Thoracic aorta (tissue), 2 donors: ENCODE measurements at places on chromosomes 1 and 21. TPM values are rescaled to one million over a fixed set of nuclear protein-coding genes. Genes with fewer than 3 reads are reported as not detected.

DDAH1 gene
- total RNA-seq, result 55.4 TPM

MIXL1 gene
- not detected for total RNA-seq

PDC gene
- not detected for total RNA-seq

PCP4 gene
- total RNA-seq, result not detected

AKR7A3 gene
- 3.9 TPM for total RNA-seq

CCDC30 gene
- 3.0 TPM for total RNA-seq

DNA sequence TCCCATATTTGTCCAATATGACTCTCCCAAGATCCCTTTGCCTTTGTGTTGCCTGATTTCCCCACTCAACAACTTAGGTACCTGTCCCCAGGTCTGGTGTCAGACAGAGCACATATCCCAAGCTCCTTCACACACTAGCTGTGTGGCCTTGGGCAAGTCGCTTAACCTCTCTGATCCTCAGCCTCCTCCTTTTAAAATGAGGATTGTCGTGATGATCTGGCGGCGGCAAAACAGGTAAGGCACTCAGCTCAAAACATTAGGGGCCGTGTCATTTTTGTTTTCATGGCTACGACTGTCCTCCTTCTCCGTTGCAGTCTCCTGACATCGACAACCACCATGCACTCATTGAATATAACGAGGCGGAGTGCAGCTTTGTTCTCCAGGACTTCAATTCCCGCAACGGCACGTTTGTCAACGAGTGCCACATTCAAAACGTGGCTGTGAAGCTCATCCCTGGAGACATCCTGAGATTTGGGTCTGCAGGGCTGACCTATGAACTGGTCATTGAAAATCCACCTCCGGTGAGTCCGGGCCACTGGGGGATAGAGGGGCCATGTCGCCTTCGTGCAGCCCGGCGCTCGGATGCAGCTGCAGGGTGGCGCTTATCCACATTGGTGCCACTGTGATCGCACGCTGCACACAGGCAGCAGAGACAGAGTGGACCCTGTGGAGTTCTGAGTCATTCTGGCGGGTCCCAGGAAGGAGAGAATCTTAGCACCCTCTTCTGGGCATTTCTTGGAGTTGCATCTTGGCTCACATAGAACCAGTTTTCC is 25.2 kb downstream of the FHAD1 start:
- H3K36me3 ChIP-seq, result no peaks in the 10 kb centered on the region
- H3K27me3 ChIP-seq, result peaks cover 4% of the 10 kb centered on the region
- DNase-seq, result peak; percentile 27
- no peak overlapping the region for H3K4me3 ChIP-seq
- no peak overlapping the region for H3K27ac ChIP-seq

GRCh38 chr1:156712626-156713025 is 7.2 kb upstream of the CRABP2 start:
- peaks cover 4% of the 10 kb centered on the region for H3K36me3 ChIP-seq
- H3K27ac ChIP-seq, result no peak overlapping the region
- peaks cover 3% of the 10 kb centered on the region for H3K4me1 ChIP-seq
- H3K4me3 ChIP-seq, result no peak overlapping the region
- no peaks in the 10 kb centered on the region for H3K27me3 ChIP-seq
- no peak for DNase-seq

GRCh38 chr1:225820522-225821120 is 10.7 kb downstream of the EPHX1 start:
- H3K36me3 ChIP-seq, result no peaks in the 10 kb centered on the region
- no peak overlapping the region for H3K4me3 ChIP-seq
- no peaks in the 10 kb centered on the region for H3K27me3 ChIP-seq
- H3K4me1 ChIP-seq, result peaks cover 93% of the 10 kb centered on the region
- H3K27ac ChIP-seq, result peak overlapping the region; percentile 76
- DNase-seq, result no peak

DNA sequence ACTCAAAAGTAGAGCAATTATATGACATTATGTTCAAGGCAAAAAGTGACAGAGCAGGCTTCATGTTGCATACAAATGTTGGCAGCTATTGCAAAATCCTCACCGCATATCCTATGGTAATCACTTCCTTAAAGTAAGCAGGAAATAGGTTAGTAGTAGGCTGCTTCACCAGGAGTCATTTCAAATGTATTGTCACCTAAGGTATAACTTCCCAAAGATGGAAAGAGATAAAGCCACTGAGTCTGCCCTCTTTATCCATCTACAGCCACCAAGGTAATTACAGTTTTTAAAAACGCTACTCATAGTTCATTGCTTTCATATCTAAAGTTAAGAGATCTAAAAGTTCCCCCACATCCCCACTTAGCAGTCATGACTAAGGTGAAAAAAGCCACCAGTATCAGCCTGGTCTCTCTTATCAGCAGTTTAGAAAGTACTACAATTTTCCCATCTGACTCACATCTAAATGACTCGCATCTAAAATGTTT is 31.6 kb upstream of the UBE2U start:
- H3K4me3 ChIP-seq, result no peak overlapping the region
- DNase-seq, result no peak
- H3K36me3 ChIP-seq, result peaks cover 5% of the 10 kb centered on the region
- peaks cover 30% of the 10 kb centered on the region for H3K4me1 ChIP-seq
- H3K27ac ChIP-seq, result peak overlapping the region; percentile 9

DNA sequence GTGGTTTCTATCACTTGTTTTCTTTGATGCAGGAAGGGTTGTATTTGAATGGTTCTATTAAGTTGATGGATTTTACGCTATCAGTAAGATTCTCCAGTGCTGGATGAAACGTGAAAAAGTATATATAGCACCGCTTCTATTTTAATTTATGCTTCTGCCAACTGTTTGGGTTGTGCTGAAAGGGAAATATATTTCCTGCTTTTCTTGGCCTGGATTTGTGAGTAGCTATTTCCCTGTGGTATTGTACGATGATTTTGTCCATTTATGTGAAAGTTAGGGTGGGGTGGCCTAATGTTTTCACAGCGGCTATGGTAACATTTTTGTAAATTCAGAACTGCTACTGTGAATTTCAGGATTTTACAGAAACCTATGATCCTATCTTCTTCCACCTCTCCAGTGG is 322 bp downstream of the C1orf162 start:
- no peak for DNase-seq
- no peaks in the 10 kb centered on the region for H3K36me3 ChIP-seq

- H3K27me3 ChIP-seq, result no peaks in the 10 kb centered on the region
- no peaks in the 10 kb centered on the region for H3K36me3 ChIP-seq
- H3K4me1 ChIP-seq, result no peaks in the 10 kb centered on the region
- no peak for DNase-seq
- no peak overlapping the region for H3K27ac ChIP-seq
Measured at GRCh38 chr1:53341961-53342707, 14.3 kb upstream of the LRP8 start.
